ENCODE measurements at places on chromosomes 1 and 21. TPM values are rescaled to one million over a fixed set of nuclear protein-coding genes. Genes with fewer than 3 reads are reported as not detected.

SHISAL2A gene
- total RNA-seq = not detected

MATN1 gene
- total RNA-seq = 0.56 TPM

S100B gene
- not detected for total RNA-seq

RGS8 gene
- not detected for total RNA-seq

CNKSR1 gene
- total RNA-seq = 0.28 TPM

DNA sequence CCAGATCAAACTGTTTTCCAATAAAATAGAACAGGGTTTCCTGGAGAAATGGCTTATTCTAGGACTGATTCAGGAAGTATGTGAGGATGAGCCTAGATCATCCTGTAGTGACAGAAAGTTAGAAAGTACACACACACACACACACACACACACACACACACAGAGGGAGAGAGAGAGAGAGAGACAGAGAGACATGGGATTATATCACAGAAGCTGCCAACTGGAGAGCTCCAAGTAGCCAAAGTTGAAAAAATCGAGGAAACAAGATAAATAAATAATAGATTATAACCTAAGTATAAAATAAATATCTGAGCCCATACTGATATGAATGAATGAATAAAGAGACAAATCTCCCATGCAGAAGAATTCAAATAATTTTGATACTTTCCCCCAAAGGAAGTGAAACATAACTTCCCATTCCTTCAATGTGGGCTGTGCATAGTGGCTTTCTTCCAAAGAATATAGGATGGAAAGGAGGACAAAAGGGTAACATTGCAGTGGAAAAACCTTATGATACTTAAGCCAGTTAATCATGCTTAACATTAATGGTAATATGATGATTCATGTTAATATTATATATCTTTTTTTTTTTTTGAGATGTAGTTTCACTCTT lies 171.6 kb downstream of the NTPCR start:
- H3K4me1 ChIP-seq = no peaks in the 10 kb centered on the region
- peak; percentile 70 for DNase-seq
- no peaks in the 10 kb centered on the region for H3K27me3 ChIP-seq
- H3K27ac ChIP-seq = no peak overlapping the region
- peaks cover 6% of the 10 kb centered on the region for H3K36me3 ChIP-seq

GRCh38 chr1:169833179-169833901 lies 38.6 kb upstream of the METTL18 start:
- H3K27me3 ChIP-seq = no peaks in the 10 kb centered on the region
- no peak overlapping the region for H3K27ac ChIP-seq
- no peaks in the 10 kb centered on the region for H3K4me1 ChIP-seq
- H3K4me3 ChIP-seq = no peak overlapping the region
- peak; percentile 1 for DNase-seq

GRCh38 chr21:28770867-28771661 lies 221.6 kb downstream of the LTN1 start:
- H3K36me3 ChIP-seq = no peaks in the 10 kb centered on the region
- peaks cover 15% of the 10 kb centered on the region for H3K4me1 ChIP-seq

DNA sequence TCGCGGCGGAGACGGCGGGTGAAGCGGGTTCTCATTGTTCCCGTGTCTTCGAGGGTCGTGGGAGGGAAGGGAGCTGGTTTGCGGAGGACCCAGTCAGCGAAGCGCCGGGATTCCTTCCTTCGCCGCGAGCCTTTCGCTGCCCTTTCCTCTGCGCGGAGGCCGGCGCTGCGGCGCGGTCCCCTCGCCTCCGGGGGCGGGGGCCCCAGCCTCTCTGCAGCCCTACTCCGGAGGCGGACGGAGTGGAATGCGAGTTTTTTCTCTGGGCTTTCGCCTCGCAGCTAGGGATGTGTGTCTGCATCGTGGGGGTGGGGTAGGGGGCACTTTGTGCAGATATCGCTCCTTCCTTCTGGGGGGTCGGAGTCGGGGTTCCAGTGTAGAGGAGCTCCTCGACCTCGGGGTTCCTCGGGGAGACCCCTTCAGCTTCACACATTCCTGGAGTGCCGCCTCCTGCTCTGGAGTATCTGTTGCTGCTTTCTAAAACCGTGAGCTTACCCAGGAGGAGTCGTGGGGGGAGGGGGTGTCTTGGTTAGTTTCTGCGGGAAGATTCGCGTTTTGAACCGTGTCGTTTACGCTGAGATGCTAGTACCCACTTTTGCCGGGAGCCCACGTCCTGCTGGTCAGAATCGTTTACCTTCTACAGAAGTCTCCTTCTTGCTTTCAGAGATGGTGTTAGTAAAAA lies 595 bp downstream of the RNF2 start:
- H3K4me3 ChIP-seq = peak overlapping the region; percentile 96
- H3K4me1 ChIP-seq = peaks cover 3% of the 10 kb centered on the region
- peak overlapping the region; percentile 72 for H3K27ac ChIP-seq
- no peaks in the 10 kb centered on the region for H3K27me3 ChIP-seq
- DNase-seq = peak; percentile 31

DNA sequence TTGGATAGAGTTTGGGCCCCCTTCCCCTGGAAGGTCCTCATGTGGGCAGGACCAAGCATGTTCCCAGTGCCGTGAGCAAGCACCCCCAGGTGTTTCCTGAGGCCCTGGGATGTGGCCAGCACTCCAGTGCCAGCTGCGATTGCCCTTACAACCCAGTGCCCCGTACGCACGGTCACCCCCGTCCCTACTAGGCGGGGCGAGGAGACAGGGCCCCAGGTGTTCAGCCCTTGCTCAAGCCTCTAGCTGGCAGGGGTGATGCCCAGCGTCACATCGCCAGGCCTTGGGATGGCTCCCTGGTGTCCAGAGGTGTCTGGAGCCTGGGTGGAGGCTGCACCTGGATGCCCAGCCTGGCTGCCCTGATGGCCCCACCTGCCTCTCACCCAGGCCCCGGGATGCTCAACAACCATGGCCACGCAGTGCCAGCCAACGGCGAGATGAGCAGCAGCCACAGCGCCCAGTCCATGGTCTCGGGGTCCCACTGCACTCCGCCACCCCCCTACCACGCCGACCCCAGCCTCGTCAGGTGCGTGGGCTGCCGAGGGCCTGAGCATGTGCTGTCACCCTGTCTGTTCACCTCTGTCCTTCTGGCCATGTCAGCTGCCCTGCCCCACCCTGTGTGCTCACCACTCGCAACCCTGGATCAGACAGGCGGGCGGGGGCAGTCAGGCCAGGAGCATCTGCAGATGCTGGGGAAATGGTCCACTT lies 21.6 kb upstream of the CCDC27 start:
- H3K36me3 ChIP-seq = no peaks in the 10 kb centered on the region
- H3K4me1 ChIP-seq = no peaks in the 10 kb centered on the region
- H3K27ac ChIP-seq = no peak overlapping the region
- no peak for DNase-seq
- no peak overlapping the region for H3K4me3 ChIP-seq

GRCh38 chr1:119686661-119687060 lies 25.1 kb upstream of the PHGDH start:
- no peak overlapping the region for H3K4me3 ChIP-seq
- no peak for DNase-seq
- H3K36me3 ChIP-seq = no peaks in the 10 kb centered on the region

DNA sequence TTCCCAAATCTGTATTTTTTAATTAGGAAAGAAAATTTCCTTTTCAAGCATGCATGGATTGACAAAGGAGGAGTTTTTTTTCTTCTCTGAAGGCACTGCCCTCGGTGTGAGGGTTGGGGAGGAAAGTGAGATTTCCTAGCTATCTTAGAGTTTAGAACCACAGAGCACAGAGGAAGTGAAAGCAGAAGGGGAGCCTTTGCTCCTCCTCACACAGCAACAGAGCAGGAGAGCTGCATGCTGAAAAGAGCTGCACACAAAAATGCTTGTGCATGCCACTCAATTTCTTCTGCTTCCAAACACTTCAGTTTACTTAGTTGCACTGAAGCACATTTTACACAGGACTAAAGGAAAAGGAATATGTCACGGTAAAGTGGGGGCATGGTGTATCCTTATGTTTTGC lies 308.1 kb downstream of the GPATCH2 start:
- H3K27me3 ChIP-seq = peaks cover 1% of the 10 kb centered on the region
- no peak overlapping the region for H3K4me3 ChIP-seq
- H3K4me1 ChIP-seq = no peaks in the 10 kb centered on the region
- no peak overlapping the region for H3K27ac ChIP-seq
- H3K36me3 ChIP-seq = no peaks in the 10 kb centered on the region

DNA sequence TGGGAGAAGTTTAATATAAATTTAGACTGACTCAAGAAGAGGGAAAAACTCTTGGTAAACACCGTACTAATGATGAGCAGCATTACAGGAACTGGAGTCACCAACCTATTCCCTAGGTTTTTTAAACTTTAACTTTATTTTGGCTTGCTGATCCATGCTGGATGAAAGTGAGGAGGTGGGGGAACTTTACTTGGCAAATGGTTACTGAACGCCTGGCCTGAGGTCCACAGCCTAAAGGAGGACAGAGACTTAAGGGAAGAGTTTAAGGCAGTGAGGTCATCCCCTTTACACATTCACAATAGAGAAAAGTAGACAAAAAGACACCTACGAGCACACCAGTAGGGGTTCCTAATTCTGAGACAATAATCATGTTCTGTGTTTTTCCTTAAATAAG lies 25.6 kb upstream of the A3GALT2 start:
- peak overlapping the region; percentile 95 for H3K27ac ChIP-seq
- DNase-seq = no peak
- peaks cover 13% of the 10 kb centered on the region for H3K36me3 ChIP-seq
- H3K4me1 ChIP-seq = peaks cover 27% of the 10 kb centered on the region
- H3K27me3 ChIP-seq = no peaks in the 10 kb centered on the region
- H3K4me3 ChIP-seq = peak overlapping the region; percentile 98

- peaks cover 82% of the 10 kb centered on the region for H3K36me3 ChIP-seq
- H3K27ac ChIP-seq = peak overlapping the region; percentile 45
- peaks cover 10% of the 10 kb centered on the region for H3K4me1 ChIP-seq
- no peak overlapping the region for H3K4me3 ChIP-seq
Observed at GRCh38 chr21:45478115-45478801, 64.0 kb downstream of the SLC19A1 start.

DNA sequence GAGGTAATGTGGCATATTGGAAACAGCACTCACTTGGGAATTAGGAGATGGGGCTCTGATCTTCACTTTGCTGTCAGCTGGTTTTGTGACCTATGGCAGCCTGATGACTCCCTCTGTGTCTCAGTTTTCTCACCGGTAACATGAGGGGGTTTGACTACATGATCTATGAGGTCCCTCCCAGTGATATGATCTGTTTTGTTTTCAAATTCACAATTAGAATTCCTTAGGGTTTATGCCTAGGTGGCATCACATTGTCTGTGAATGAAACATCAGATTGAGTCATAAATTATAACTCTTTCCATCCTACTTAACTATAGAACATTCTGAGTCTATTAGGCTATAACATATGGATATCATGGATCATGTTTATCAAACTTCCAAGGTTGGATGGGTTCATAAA lies 386.6 kb downstream of the PTBP2 start:
- H3K27ac ChIP-seq = no peak overlapping the region
- H3K4me3 ChIP-seq = no peak overlapping the region
- peak; percentile 20 for DNase-seq
- no peaks in the 10 kb centered on the region for H3K4me1 ChIP-seq

DNA sequence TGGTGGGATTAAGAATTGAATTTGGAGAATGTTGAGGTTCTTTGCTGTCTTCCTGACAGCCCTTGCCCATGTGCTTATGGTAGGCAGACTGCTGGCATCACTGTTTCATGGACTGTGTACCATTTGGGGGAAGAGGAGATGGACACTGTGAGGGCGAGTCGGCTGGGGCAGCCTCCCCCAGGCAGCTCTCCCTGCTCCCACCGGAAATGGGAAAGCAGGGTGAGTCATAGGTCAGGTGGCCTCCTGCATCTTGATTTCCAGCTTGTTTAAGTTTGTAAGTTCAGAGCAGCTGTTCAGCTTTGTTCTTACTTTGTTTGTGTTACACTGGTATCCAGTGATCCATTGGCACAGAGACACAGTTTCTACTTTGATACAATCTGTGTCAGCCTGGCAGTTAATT lies 87.2 kb upstream of the CNIH3 start:
- peak overlapping the region; percentile 38 for H3K27ac ChIP-seq
- peak; percentile 89 for DNase-seq
- no peak overlapping the region for H3K4me3 ChIP-seq
- H3K36me3 ChIP-seq = no peaks in the 10 kb centered on the region
- H3K27me3 ChIP-seq = no peaks in the 10 kb centered on the region

GRCh38 chr1:226882631-226883409 lies 12.4 kb downstream of the PSEN2 start:
- H3K27ac ChIP-seq = no peak overlapping the region
- peaks cover 10% of the 10 kb centered on the region for H3K4me1 ChIP-seq
- no peak overlapping the region for H3K4me3 ChIP-seq

DNA sequence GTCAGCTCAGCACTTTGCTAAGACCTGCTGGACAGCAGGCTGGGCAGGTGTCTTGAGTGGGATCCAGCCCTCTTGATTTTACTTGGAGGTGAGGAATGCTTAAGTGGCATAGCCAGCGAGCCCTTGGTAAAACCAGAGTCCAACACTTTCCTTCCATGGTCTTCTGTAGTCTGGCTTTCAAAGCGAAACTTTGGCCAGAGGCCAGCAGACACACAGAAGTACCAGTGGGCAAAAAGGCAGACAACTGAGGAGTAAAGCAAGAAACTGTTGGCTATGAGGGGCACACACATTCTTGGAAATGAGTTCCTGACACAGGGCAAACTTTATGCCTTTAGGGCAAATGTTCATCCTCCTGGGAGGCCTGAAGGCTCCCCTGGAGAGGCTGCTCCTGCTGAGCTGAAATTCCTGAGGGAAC lies 281.0 kb upstream of the POU3F1 start:
- no peak overlapping the region for H3K4me3 ChIP-seq
- H3K4me1 ChIP-seq = no peaks in the 10 kb centered on the region
- H3K36me3 ChIP-seq = no peaks in the 10 kb centered on the region
- no peak for DNase-seq
- H3K27me3 ChIP-seq = no peaks in the 10 kb centered on the region
- H3K27ac ChIP-seq = no peak overlapping the region

All from IMR-90 (cell line).